HuH-7 (cell line): ENCODE measurements at places on chromosomes 11 and 22.

DNA sequence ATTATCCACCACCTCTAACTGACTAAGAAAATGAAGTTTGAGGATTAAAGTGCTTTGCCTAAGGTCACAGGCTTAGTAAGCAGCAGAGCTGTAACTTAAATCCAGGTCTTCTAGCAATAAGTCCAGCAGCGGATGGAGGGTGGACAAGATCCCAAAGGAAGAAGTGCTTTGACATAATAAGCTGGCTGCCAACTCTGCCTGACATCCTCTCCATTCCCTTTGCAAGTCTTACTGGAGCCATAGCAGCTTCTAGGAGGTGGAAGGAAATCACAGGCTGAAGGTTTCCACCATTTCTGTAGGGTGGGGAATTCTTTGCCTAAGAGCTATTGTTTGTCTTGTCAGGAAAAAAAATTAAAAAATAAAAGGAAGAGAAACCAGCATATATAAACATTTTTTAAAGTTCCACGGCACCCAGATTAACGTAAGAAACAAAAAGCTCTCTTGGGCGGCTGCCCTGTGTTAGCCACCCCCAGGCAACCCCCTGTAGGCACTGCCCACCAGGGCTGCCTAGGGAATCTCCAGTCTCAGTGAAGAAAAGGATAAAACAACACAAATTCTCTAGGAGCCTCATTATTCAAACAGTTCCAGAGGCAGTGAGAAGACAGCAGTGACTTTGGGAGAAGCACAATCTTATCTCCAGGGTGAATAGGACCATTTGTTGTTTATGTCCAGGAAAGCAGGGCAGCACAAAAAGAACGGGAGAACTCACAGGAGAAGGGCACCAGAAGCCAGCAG is 380.8 kb upstream of the CADM1 start:
- DNase-seq: no peak

GRCh38 chr11:91587131-91587530 is 637.5 kb upstream of the FAT3 start:
- no peak for DNase-seq

DNA sequence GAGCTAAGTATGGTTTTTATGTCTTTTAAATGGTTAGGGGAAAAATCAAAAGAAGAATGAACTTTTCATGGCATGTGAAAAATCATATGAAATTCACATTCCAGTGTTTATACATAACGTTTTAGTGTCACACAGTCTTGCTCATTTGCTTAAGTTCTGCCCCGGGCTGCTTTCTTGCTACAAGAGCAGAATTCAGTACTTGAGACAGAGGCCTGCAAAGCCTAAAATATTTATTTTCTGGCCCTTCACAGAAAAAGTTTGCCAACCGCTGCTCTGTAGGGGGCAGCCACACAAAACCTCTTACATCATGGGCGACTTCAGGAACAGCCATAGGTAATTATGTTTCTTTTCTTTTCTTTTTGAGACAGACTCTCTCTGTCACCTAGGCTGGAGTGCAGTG is 1.0 kb upstream of the ATG2A start:
- no peak for DNase-seq

DNA sequence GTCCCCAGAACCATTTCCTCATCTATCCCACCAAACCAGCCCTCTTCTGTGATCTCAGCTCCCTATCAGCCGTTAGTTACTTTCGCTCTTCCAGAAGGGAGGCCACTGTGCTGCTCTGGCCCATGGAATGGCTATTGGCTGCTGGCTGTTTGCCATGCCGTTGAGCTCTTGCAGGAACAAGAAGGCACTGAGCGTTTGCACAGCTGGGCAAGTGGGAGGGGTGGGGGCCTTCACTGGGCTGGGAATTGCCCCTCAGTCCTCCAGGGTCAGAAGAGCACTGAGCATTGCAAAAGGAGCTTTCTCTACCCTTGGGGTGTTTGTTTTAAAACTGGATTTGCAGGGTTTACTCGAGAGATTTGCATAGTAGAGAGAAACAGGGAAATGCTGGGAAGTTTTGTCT is 129.0 kb upstream of the PARVA start:
- DNase-seq: peak; percentile 73

- no peak for DNase-seq
Observed at GRCh38 chr11:17772704-17773600, 38.4 kb downstream of the KCNC1 start.

DNA sequence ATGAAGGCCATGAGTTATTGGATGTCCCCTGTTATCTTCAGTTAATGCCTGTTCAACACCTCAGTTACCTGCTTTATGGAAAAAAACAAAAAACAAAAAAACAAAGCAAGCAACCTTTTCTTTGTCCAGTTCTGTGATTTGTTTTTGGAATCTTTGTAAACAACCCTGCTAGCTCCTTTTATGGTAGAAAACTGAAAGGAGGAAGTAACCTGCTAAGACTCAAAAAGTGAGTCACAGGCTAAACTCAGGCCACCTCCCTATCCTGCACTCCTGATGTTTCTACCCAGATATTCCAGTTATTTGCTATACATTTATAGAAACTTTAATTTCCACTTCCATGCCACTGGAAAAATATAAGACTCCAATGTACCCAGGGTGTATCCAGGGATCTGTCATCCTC is 20.6 kb upstream of the TLCD5 start:
- DNase-seq: no peak

DNA sequence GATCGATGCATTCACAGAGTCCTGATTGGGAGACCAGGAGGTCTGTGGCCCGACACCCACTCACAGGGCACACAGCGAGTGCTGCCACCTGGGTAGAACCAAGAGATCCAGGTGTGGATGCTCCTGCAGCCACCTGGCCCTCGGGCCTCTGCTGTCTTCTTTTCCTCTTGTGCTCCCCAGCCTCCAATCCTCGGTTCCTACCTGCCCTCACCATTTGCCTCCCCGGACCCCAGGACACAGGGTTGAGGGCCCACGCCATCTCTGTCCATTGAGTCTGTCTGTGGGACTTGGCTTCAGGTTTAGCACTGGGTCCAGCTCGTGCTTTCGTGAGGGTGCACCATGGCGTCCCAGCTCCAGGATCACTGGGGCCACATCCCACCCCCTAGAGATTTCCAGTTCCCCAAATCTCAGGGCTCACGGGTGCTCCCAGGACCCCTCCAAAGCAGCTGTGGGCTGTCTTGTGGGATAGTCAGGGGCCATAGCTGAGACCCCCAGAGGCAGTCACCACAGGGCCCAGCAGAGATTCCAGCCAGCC is 591.1 kb downstream of the BRD1 start:
- no peak for DNase-seq

DNA sequence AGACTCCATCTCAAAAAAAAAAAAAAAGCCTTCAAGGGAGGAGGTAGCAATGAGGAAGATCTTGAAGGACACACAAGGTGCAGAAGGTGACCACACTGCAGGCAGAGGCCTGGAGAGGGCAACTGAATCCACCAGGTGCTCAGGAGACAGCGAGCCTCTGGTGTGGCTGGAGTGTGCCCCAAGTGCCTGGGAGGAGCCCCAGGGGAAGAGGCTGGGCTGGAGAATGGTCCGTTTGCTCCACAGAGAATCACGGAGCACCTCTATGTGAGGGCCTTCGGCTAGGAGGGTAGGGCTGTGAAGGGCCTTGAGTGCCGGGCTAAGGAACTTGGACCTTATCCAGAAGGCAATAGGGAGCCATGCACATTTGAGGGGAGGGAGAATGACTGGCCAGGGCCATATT is 50.3 kb downstream of the ARRB1 start:
- DNase-seq: no peak
